Tibial nerve (tissue), 4 donors: ENCODE measurements at places on chromosomes 13 and 19.

DNA sequence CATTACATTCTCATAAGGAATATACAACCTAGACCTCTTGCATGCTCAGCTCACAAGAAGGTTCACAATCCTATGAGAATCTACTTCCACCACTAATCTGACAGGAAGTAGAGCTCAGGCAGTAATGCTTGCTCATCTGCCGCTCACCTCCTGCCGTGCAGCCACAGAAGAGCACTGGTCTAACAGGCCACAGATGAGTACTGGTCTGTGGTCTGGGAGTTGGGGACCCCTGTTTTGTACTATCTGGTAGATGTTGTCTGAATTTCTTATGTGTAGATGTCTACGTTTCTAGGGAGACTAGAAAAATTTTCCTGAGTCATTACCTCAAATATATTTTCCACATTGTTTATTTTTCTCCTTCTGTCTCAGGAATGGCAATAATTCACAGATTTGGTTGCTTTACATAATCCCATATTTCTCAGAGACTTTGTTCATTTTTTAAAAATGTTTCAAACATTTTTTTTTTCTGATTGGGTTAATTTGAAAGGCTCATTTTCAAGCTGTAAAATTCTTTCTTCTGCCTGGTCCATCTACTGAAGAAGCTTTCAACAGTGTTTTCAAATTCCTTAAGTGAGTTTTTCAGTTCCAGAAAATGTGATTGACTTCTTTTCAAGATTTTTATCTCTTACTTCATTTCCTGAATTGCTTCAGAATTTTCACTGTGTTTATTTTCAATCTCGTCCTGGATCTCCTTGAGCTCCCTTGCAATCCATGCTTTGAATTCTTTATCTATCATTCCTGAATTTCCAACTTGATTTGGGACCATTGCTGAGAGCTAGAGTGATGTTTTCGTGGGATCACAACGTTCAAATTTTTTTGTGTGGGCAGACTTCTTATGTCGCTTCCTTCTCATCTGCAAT lies 1322.2 kb downstream of the PCDH9 start:
- no peak for DNase-seq

DNA sequence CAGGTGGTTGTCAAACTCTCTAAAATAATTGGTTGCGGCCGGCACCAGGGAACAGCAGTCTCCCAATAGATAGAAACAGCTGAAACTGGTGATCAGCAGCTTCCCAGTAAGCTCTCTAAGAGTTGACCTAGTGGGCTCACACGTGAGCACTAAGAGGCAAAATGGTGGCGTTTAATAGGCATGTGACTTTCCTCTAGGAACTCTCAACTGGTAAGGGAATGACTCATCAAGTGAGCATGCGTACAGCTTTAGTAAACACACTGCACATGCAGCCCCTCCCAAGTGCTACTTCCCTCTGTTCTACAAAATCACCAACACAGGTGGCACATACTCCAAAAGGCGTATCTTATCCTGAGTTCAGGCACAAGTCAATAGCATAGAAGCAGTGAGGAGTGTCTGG lies 41.7 kb downstream of the TNFSF11 start:
- no peak for DNase-seq

DNA sequence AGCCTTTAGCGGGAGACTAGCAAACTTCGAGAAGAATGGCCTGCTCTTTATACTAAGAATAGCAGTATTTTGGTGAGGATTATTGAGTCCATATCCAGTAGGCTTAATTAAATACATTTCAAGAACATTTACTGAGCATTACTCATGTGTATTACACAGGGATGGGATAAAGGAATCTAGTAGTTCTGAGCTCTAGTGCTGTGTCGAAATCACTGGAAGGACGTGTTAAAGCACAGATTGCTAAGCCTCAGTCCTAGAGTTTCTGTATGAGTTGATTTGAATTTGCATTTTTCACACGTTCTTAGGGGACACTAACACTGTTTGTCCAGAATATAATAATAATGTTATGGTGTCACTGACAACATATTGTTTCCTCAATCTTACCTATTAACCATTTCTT lies 9.0 kb downstream of the ZNF302 start:
- no peak for DNase-seq

DNA sequence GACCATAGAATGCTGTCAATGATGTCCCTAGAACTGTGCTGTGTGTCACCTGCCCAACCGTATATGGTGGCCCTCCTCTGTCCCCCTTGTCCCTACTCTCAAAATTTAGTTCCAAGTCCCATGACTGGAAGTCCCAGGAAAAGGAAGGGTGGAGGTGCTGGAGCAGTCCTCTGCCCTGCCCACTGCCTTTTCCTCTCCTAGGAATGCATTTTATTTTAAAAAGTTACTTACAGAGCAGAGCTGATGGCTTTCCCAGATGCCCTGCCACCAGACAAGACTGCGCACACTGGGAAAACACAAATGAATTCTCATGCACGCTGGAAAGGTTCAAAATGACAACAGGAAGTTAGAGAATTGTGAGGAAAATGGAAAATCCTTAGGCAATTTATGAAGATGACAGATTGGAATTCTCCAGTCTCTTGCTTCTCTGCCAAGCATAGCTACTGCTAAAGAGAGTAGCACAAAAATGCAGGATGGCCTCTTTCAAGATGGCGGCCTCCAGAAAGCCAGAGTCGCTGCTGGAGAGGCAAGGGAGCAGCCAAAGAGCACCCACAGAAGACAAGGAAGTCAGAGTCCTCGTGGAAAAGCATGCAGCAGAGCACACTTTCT lies 117.1 kb upstream of the TSC22D1 start:
- no peak for DNase-seq

DNA sequence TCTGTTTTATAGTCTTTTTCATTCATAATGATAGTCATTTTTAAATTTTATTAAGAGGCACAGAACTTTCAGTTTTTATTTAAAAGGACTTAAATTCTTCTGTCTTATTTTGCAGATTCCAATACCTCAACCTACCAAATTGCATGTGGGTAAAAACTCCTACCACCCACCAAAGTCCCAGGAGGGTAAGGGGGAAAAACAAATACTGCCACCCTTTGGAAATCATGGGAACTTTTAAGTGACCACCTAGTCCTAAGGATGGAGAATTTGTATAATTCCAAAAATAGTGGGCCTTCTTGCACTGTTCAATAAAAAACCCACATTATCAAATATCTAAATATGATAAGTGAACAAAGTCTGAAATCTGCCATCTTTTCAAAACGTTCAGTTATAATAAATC lies 9.7 kb downstream of the SUPT20H start:
- no peak for DNase-seq

- DNase-seq, result no peak
Observed at GRCh38 chr13:30156826-30157615, 150.3 kb downstream of the KATNAL1 start.
